ENCODE measurements at places on chromosomes 7 and 10. TPM values are rescaled to one million over a fixed set of nuclear protein-coding genes. Genes with fewer than 3 reads are reported as not detected.

GRCh38 chr10:71911296-71911953 lies 52.8 kb upstream of the CHST3 start:
- no peak for DNase-seq

- no peak for DNase-seq
Measured at GRCh38 chr10:129851941-129852640, 112.0 kb downstream of the EBF3 start.

Gene PDK4
- total RNA-seq, result not detected

Gene DEPP1
- 0.32 TPM for total RNA-seq

- DNase-seq, result no peak
Measured at GRCh38 chr10:53808677-53809372, 992.2 kb downstream of the PCDH15 start.

DNA sequence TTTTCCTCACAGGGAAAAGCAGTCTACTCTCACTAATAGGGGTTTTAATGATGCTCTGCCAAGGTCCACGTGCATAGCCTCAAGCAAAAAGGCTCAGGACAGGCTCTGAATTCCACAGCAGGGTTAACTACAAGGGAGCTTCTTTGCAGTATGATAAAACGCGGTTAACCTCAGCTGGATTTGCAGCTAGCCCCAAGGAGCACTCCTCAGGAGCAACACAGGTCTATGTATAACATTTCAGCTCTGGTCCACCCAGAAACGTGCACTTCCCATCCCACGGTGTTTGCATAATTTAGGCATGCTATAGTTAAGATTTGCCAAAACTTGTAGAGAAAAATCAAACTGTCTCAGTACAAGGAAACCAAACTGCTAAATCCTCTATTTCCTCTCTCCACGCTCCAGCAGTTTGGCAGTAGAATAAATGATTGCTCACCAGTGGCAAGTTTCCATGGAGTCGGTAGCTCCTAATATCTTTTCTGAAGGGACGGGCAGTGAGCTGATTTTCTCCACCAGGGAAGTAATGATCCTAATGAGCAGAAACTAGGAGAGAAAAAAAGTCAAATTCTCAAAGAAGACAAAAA lies 13.1 kb upstream of the ASB4 start:
- no peak for DNase-seq

Gene PLCE1
- total RNA-seq, result 0.07 TPM

GRCh38 chr10:11894381-11895107 lies 71.4 kb downstream of the PROSER2 start:
- DNase-seq, result no peak

DNA sequence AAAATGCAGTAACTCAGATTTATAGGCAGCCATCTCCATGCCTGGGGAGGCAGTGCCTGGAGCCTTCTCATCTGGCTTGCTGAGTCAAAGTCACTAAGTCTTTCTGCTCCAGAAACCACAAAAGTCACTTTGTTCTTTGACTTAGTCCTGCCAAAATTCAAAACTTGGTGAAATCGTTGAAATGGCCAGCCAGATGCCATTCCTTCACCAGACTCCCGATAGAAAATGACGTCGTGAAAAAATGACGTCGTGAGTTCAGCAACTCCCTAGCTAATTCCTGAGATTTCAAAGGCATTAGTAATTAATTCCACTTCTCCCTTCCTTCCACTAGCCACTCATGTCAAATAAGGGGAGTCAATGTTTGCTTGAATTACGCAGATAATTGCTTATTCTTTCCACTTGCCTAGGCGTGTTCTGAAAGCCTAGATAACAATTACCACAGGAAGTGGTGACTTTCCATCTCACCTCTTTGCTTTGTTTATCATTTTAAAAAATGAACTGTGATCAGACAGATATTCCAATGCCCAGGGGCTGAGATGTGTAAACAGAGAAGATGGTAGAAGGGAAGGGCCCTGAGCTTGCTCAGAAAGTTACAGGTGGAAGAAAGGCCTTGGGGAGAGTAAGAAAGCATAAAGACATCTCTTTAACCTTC lies 48.5 kb upstream of the OSBPL3 start:
- no peak for DNase-seq

- DNase-seq, result no peak
Measured at GRCh38 chr10:10385831-10386230, 631.8 kb upstream of the CELF2 start.

DNA sequence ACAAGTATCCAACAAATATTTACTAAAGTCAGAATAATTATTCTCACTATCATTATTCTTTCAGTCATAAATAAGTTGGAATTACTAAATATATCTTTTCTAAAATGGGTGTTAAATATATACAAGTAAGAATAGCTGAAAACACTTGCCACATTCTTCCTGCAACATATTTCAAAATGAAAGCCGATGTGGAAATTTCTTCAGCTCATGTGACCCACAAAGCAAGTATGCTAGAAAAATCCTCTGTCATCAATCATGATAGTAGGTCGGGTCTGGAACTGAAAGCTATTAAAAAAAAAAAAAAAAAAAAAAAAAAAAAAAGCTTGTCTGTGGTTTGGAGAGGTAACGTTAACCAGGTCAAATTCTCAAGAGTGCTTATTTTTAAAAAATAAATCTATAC lies 344.7 kb downstream of the NEBL start:
- no peak for DNase-seq

Gene SCRN1
- total RNA-seq, result 2.1 TPM

Gene TBRG4
- total RNA-seq, result 138 TPM

DNA sequence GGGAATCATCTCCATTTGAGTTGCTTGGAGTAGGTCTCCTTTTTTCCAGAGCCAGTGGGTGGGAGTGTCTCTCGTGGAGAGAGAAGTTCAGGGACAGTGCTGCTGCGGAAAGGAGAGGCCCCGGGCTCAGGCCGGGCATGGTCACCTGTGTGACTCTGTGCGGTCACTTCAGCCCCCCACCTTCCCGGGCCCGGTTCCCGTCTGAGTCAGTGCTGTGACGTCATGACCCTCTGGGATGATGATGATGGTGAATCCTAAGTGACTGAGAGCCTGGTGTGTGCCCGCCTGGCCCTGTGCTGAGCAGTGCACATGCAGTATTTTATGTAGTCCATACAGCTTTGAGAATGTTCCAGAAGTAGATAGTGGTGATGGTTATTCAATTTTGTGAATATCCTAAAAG lies 32.6 kb upstream of the AP5Z1 start:
- DNase-seq, result no peak

DNA sequence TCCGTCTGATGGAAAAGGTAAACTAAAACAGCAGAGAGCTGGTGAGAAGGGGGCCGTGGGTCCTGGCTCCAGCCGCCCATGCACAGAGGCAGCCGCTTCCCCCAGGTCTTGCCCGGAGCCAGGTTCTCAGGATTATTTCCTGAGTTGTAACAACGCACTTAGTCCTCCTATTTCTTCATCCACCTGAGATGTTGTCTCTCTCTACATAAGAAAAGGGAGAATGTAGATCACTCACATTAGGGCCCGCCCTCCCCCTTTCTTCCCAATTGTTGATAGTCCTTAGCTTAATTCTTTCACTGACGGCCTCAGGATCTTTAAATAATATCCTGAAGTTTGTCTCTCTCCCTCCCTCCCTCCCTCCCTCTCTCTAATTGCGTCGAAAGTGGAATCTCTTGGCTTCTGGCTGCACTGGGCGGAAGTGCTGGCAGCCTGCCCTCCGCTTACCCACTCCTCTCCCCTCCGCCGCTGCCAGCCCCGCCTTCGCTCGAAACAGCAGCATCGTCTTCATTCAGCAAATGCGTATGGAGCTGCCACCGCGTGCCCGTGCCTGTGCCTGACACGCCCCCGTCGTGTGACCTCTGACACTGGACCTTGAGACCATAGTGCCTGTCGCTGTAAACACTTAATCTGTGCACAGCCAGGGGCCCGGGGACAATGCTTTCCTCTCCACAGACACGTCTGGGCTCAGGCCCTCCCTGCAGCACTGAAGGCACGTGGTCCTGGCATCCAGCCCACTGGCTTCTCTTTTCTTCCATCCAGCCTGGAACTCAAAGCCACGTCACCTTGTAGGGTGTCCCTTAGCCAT lies 174.5 kb upstream of the PPP2R2D start:
- no peak for DNase-seq

GRCh38 chr7:65475734-65476319 lies 102.2 kb downstream of the ZNF92 start:
- DNase-seq, result no peak

GRCh38 chr7:96985992-96986391 lies 19.4 kb upstream of the DLX6 start:
- no peak for DNase-seq

Gene PPP3CB
- total RNA-seq, result 25.7 TPM

Gene DNA2
- total RNA-seq, result 45.3 TPM

Gene HECTD2
- 6.0 TPM for total RNA-seq
